ENCODE measurements at places on chromosomes 4 and X. TPM values are rescaled to one million over a fixed set of nuclear protein-coding genes. Genes with fewer than 3 reads are reported as not detected.

Gene GSX2
- not detected for polyA plus RNA-seq

Gene SPANXN3
- not detected for polyA plus RNA-seq

DNA sequence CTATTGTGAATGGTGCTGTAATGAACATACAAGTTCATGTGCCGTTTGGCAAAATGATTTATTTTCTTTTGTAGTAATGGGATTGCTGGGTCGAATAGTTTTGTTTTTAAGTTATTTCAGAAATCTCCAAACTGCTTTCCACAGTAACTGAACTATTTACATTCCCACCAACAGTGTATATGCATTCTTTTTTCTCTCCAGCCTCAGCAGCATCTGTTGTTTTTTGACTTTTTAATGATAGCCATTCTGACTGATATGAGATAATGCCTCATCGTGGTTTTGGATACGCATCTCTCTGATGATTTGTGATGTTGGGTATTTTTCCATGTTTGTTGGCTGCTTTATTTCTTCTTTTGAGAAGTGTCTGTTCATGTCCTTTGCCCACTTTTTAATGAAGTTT, 246.3 kb upstream of the ADGRL3 start:
- no peak for DNase-seq

- no peak for DNase-seq
Measured at GRCh38 chr4:88796545-88796944, 98.9 kb upstream of the NAP1L5 start.

- DNase-seq, result no peak
Measured at GRCh38 chr4:112509243-112510141, 6.5 kb downstream of the NEUROG2 start.

DNA sequence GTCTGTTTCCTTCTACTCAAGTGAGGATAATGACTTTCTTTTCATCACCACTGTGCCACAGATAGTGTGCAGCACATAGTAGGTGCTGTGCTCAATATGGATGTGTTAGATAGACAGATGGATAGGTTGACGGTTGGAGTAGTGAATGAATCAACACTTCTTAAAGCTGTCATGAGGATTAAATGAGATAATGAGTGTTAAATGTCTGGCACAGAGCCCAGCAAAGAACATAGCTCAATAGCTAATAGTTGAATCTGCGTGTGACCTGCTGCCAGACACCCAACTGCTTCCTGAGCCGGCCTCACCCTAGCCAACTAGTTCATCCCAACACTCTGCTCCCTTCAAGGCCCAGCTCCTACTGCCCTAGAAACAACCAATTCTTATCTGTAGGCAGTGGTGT, 67.7 kb upstream of the PJA1 start:
- no peak for DNase-seq
